ENCODE measurements at places on chromosomes 2 and 18.

DNA sequence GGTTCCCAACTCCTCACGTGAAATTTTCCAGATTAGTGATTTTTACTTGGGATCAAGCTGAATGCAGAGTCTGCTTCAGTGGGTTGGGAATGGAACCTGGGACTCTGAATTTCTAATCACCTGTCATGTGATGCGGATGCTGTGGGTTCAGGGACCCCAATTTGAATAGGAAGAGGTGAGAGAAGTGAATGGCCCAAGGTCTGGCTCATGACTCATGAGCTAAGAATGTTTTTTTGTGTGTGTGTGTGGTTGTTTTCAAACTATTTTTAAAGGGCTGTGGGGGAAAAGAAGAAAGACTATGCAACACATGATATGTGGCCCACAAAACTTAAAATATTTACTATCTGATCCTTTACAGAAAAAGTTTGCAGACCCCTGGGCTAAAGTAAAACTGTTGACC, 108.5 kb upstream of the CYRIA start:
- DNase-seq, result no peak

DNA sequence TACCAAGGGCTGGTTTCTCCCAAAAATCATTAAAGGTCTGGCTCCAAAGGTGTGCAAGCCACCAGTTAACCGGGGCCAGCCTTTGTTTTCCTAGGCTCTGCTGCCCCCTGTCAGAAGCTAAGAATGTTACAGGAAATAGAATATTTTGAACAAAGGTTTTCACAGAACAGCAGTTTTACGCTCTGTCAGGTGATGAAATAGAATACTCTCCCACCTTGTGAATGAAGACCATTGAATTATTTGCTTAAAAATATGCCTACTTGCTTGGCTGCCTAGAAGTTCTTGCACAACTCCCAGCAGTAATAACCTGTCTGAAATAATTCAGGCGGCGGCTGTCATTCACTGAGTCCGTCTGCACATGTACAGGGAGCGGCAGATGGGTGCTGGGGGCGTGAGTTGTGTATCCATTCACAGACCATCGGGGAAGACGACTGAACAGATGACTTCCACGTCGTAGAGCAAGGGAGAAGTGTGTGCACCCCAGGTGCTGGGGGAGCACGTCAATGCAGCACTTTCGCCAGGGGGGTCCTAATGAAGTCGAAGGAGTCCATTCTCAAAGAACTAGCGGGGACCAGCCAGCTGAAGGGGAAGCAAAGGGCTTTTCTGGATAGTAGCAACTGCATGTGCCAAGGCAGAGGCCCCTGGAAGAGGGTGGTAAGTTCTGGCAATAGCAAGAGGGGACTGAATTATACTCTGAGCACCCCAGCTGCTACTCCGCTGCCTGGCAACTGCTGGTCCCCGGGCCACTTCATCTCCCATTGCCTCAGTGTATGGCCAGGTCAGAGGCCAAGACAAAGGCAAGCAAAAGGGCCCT, 56.1 kb downstream of the SF3B1 start:
- DNase-seq, result peak; percentile 47

- DNase-seq, result no peak
Measured at GRCh38 chr2:217604527-217605194, 398.1 kb downstream of the TNS1 start.

DNA sequence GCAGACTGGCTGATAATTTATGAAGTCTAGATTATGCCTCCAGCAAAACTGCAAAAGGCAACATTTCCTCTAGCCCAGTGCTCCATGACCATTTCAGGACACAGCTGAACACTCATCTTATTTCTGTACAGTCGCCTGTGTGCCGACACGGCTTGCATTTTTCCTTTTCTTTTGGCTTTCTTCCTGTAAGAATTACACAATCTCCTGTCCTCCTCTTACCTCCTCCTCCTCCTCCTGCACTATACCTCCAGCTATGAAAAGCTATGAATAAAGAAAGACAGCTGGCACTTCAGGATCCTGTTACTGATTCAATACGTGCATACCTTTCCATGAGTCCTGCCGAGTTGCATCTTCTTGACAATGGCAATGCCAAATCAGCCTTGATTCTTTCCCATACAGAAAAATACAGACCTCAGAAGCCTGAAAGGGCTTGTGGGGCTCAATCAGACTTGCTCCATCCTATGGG, 32.2 kb upstream of the TRIB2 start:
- no peak for DNase-seq
